Stimulated activated CD4-positive, alpha-beta T cell treated with anti-CD3 and anti-CD28 coated beads, TNF-alpha, amount 100 ng/mL, for 1 hour (primary cell): ENCODE measurements at places on chromosomes 7 and 10.

DNA sequence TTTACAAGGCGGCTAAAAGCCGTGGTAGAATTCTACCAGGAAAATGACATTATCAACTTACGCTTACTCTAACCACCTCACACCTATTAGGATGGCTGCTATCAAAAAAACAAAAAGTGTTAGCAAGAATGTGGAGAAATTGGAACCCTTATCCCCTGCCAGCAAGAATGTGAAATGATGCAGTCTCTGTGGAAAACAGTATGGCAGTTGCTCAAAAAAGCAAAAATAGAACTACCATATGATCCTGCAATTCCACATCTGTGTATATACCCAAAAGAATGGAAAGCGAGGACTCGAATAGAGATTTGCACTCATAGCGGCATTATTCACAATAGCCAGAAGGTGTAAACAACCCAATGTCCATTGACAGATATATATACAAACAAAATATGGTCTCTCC lies 61.3 kb downstream of the KIF5B start:
- DNase-seq, result no peak

DNA sequence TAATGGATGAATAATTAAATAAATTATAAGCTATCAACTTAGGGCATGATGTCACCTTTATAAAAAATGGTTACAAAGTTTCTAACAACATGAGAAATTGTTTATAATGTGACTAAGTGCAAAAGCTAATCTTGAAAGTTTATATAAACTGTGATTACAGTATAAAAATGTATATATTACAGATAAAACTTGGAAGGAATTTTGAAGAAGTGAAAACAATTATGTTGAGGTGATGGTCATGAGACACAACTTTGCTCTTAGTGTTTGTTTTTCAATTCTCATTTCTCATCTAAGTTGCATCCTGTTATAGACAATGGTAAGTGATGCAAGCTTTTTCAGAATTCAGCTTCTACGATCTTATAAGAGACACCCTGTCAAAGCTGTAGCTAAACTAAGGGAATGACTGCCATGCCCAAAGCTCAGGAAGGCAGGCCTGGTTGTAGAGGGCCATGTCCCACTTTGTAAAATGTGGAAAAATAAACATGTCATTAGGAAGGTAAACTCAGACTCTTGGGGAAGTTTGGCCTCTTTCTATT lies 23.9 kb downstream of the MACC1 start:
- DNase-seq, result no peak

- DNase-seq, result no peak
Observed at GRCh38 chr10:4639960-4640359, 186.0 kb upstream of the AKR1E2 start.

GRCh38 chr10:130022511-130023299 lies 58.6 kb upstream of the EBF3 start:
- DNase-seq, result no peak

GRCh38 chr10:129322933-129323820 lies 143.9 kb upstream of the MGMT start:
- DNase-seq, result no peak

DNA sequence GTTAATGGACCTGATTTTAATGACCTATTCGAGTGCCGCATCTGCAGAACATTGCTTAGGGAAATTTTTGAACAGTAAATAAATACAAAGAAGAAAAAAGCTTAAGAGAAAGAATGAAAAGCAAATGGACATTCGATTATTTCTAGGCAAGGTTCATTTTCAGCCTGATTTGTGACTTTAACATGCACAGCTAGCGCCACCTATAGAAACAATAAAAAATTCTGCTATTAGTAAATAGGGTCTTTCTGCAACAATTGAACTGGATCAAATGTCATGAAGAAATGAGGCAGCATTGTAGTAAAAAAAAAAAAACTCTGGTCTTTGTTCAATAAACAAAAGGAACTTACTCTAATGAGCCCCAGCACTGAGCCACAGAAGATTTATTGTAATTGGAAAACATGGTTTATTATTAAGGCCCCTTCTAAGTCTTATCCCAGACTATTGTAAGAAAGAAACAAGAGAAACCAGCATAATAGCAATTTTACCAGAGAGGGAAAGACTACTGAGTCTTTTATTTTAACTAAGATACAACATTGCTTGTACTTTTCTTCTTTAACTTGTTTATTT lies 41.4 kb upstream of the GHITM start:
- no peak for DNase-seq

GRCh38 chr7:55651057-55651456 lies 78.8 kb upstream of the VOPP1 start:
- no peak for DNase-seq

DNA sequence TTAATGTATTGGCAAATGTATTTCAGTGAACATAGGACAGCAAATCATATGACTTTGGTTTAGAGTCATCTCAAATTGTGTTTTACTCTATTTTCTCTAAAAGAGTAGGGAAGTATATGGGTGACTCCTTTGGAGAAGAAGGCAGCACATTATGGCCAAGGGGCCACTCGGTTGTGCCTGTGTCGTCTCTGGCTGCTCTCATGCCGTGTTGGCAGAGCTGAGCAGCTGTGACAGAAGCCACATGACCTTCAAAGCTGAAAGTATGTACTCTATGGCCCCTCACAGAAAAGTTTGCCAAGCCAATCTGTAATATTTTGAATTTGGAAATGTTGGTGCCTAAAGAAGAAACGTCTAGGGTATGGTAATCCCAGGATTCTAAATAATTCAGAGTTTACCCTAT lies 47.5 kb downstream of the TASOR2 start:
- DNase-seq, result no peak

DNA sequence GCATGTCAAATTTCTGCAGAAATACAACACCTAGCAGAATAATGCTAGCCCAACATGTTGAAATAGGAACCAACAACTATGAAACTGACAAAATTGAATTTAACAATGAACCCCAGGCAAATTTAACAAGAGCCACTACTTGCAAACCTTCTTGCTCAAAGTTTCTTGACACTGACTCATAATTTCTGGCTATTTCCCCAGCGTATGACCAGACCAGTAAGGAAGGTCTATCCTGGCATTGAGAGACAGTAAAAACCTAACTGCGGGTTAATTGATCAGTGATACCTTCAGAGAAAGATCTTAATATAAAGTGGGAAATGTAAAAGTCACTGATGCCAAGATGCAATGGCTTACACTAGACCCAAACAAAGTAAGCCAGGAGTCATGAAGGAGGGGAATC lies 510.1 kb downstream of the ARL4A start:
- no peak for DNase-seq

DNA sequence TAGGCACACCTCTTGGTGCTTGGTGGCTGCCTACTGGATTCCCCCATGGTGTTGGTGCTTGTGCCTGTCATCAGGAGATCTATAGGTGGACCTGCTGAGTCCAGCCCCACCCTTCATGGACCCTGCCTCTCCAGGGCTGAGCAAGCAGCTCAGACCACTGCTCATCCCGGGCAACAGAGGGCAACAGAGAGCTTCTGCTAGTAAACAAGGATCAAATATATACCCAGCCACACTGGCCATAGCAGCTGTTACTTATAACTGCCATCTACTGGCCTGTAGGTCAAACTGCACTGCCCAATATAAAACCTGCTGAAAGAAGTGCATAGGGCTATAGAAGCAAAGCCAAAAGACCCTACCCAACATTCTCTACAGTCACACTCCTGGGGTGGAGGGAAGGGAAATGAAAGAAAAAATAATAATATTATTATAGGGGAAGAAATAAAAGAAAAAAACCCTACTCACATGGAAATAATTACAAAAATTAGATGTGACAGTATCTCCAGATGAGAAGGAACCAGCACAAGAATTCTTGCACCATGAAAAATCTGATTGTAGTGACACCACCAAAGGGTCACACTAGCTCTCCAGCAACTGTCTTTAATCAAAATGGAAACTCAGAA lies 54.9 kb upstream of the ZNF800 start:
- peak; percentile 1 for DNase-seq

DNA sequence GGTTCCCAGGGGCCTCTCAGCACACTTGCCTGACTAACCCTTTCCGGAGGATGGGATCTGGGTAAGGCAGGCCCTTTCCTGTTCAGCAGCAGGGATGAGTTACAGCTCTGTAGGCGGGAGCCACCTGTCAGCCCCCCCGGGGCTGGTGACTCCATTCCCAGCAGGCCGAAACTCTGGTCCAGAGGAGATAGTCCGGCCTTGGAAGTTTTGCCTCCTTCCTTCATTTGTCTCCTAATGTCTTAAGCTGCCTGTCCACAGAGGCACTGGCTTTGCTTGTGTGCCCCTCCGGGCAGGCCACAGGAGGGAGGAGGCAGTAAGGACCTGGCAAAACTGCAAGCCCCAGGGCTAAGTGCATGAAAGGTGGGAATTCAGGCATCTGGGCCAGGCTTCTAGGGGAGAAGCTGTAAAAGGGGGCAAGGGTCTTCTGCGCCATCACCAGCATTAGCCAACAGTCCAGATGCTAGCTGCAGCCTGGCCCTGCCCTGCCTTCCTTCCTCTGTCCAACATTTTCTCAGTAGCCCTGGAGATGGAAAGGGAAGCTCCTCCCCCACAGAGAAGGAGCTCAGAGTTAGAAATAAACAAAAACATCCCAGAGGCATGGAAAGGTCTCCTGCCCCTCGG lies 1.2 kb downstream of the ADIRF start:
- DNase-seq, result no peak

DNA sequence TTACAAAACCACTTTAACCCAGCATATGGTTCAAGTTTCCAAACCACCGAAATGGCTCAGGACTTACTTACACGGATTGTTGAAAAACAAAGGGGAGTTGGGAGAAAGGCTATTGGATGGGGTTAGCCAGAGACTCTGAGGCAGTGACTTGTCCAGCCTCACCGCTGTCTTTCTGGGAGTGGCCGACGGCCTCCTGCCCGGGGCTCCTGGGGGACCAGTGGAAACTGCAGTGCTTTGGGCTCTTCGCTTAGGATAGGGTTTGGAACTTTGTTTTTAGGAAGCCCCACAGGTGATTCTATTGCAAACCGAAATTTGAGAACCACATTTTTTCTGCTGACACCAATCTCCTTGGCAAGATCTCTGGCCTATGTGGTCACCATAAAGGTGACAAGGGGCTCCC lies 38.1 kb upstream of the R3HCC1L start:
- DNase-seq, result no peak

- no peak for DNase-seq
Observed at GRCh38 chr10:11716686-11717085, 25.5 kb upstream of the ECHDC3 start.

GRCh38 chr7:1679326-1679965 lies 9.4 kb downstream of the ELFN1 start:
- DNase-seq, result no peak

DNA sequence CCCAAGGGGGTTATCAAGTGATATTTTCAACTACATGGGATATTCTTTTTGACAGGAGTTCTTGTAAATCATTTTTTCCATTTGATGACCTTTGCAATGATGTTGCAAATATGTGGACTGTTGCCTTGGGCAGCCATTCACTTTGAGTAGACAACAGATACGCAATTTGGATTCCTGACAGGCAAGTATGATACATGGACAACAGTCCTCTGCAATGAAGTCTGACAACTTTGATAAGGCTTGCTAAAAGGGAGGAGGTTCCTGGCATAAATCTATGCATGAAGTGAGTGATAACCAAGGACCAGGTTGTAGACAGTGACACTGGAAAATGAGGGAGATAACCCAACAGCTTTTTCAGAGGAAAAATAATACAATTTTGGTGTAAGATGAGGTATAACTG lies 17.7 kb downstream of the LRRD1 start:
- DNase-seq, result no peak

- DNase-seq, result no peak
Observed at GRCh38 chr7:71925663-71926062, 486.5 kb downstream of the CALN1 start.

GRCh38 chr10:35813219-35813618 lies 171.1 kb upstream of the FZD8 start:
- no peak for DNase-seq

DNA sequence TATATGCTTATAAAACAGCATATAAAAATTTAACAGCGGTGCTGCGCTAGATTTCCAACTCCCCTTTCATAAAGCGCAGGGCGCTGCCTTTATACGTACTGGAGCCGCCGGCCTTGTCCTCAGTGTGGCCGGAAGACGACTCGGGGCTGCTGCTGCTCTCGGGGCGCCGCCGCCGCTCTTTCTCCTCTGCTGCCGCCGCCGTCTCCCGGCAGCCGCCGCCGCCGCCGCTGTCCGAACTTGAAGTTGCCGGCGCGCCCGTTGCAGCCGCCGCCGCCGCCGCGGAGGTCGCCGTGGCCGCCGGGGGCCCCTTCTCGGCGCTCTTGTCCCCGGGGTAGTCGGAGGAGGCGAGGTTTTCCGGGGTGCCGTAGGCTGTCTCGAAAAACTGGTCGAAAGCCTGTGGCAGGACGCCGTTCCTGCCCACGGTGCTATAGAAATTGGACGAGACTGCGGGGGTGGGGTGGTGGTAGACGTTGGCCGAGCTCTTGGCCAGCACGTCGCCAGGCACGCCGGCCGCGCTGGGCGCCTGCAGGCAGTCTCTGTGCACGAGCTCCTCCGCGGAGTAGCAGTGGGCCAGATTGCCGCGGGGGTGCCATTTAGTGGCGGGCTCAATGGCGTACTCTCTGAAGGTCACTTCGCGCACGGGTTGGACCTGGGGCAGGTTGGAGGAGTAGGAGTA lies 557 bp downstream of the HOXA11 start:
- DNase-seq, result no peak

- no peak for DNase-seq
Observed at GRCh38 chr10:10625491-10625890, 392.2 kb upstream of the CELF2 start.

GRCh38 chr10:43093423-43094076 lies 16.7 kb downstream of the RET start:
- DNase-seq, result no peak

DNA sequence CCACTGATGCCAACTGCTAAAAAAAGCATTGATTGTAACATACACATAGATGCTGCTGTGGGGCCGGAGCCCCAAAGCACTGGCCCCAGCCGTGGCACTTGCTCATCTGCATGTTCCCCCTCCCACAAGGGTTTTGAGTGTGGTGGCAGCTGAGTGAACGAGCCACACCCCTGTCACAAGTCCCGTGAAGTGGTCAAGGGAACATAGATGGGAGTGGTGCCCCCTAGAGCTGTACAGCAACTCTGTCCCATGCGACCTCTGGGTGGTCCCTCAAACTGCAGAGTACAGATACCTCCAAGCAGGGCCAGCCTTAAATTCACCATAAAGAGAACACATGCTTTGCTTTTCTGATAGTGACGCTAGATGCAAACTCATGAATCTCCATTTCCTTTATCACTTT lies 503.3 kb upstream of the NRP1 start:
- DNase-seq, result no peak

DNA sequence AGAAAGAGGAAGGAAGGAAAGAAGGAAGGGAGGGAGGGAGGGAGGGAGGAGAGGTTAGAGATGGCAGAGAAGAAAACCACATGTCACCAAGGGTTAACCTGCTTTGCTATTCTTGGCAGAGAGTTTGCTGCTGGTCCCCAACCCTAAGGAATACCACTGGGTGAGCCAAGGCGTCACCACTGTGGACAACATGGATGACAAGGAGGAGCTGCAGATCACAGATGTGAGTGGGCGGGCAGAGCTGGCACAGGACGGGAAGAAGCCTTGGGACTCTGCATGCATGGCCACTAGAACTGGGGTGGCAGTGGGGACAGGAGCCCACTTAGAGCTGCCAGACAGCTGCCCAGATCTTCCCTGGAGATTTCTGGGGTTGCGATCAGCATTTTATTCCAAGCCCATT lies 17.2 kb upstream of the MYH16 start:
- no peak for DNase-seq

GRCh38 chr10:43347997-43348396 lies 23.4 kb upstream of the FXYD4 start:
- DNase-seq, result no peak
